ENCODE measurements at places on chromosomes 16 and 17.

DNA sequence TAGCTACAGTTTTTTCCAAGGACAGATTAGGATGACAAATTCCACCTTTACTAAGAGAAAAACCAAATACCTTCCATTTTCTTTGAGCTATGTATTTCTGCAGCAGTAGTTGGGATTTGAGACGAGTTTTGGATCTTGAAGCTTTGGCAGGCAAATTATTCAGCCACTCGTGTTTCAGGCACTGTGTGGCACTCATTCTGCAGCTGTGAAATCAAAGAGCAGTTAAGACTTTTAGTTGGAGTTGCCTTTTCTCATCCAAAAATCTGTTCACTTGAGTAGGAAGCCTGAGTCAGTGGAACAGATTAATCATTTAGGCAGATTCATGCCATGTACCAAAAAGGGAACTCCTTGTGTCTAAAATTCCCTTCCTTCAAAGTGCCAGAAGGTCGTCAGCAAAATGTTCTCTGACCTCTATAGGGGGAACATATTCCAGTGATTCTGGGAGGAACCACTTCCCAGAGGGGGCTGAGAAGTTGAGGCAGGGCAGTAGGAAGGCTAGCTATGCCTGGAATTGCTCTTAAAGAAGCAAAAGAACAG is 20.1 kb downstream of the ORC6 start:
- no peak for DNase-seq

GRCh38 chr16:14129502-14129901 is 58.4 kb downstream of the MRTFB start:
- no peak for DNase-seq

- DNase-seq: no peak
Observed at GRCh38 chr16:1790611-1791255, 2.8 kb downstream of the IGFALS start.

- no peak for DNase-seq
Observed at GRCh38 chr17:27824745-27825144, 24.4 kb upstream of the NOS2 start.

DNA sequence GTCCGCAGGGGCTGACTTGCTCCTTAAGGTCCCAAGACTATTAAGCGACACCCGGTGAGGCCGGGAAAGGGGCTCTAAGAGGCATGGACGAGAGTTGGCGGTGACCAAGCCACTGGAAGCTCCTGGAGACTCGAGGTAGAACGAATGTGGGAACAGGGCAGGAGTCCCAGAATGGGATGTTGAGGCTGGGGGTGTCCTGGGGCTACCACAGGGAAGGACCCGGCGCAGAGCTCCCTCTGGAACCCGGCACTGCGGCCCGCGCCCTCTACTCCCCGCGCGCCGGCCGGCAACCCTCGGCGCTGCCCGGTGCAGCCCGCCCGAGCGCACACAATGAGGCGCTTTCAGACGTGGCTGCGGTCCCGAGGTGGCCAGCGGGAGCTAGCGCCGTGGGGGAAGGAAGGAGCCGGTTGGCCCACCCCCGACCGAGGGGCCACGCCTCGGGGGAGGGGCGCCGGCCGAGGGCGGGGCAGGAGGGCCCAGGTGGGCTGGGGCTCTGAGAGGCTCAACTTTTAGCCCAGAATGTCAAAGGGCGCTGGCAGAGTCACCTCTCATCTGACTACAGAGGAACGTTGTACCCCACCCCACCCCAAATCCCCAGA is at the start of gene CHST6:
TSS of gene CHST6 (minus strand) at position 366 of the 599 bp plus-strand sequence. CDS start 15,613 bp downstream, outside the sequence.
- no peak for DNase-seq

DNA sequence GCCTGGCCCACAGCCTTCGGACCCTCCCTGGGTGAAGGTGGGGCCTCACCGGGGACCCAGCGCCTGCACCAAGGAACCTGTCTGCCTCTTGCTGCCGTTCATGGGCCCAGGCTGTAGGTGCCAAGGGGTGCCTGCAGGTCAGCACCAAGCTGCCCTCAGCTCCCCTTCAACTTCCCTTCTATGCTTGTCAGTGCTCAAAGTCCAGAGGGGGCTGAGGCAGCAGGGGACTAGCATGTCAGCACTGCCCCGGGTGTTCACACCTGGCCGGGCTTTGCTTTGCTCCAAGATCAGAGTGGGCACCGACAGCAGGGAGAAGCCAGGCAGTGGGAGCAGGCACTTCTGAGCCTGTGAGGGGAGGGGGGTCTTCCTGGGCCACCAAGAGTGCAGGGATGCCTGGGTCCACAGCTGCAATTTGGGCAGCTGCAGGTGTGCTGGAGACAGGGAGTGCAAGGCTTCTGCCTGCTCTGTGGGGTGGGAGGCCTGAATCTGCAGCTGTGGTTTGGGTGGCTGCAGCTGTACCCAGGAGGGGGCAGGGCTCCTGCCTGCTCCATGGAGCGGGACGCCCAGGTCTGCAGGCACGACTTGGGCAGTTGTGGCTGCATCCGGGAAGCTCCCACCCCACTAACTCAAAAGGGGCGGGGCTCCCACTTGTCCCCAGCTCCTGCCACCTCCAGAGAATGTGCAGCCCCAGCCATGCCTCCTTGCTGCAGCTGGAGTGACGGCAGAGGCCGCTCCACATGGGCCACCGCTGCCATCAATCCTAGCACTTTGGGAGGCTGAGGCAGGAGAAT is 27.6 kb upstream of the PRM1 start:
- no peak for DNase-seq

DNA sequence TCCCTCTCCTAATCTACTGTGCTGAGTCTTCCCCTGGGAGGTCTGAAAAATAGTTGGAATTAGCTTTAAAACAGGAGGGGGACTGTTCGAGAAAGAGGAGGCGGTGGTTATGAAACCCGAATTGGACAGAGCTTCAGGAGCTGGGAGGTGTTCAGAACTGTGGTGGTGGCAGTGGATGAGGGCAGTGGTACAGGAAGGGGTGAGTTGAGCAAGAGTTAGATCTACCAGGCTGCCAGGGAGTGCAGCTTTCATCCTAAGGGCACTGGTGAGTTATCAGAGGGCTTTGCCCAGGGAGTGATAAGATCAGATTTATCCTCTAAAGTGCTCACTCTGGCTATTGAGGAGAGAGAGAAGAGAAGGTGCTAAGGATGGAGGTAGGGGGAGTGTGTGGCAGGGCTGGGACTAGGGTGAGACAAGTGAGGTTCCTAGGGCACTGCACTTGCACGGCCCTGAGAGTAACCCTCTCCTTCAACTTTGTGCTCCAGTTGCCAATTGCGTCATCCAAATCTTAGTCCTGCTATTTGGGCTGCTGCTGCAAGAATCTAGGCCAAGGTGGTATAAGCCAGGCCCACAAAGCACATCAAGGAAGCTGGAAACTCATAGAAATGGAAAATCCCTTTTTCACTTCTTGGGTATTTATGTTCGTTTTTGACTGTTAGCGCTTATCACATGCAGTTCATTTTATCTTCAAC is 540.3 kb downstream of the XYLT1 start:
- DNase-seq: no peak

GRCh38 chr16:83619381-83620150 is 188.2 kb upstream of the HSBP1 start:
- DNase-seq: no peak

- DNase-seq: no peak
Observed at GRCh38 chr16:65111306-65111705, 10.6 kb downstream of the CDH11 start.

DNA sequence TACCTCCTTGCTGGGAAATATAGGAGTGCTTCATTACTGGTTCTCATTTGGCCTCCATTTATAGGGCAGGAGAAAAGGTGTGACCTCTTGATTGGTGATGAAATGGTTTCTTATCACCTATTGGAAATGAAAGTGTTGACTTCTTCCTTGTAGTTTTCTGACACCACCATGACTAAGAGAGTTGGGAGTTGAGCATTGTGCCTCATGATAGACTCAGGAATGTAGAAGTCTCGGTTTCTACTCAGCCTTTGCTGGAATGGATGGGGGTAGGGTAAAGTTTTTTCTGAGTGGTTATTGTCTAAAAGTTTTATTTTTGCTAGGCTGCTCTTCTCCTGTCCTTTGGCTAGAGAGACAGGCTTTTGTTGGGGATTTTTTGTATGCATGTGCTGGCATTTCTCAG is 117.4 kb downstream of the PHKB start:
- DNase-seq: no peak

DNA sequence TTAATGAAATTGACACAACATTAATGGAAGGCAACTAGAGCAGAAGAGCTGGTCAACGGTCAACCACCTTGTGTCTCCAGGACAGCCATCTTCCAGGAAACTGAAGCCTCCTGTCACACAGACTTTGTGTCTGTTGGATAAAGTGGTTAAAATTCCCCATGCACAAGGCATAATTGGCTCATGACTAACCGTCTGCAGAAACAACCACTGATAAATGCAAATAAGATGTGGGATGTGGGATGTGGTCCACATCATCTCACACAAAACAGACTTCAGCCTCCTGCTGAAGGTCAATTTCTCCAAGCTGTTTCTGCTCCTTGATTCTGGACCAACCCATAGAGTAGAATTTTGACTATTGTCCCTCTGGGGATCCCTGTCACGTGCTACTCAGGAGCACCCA is 26.9 kb upstream of the XYLT1 start:
- no peak for DNase-seq

- no peak for DNase-seq
Observed at GRCh38 chr17:35132099-35132498, 10.0 kb downstream of the NLE1 start.

GRCh38 chr17:12995106-12995895 is 22.5 kb downstream of the ELAC2 start:
- DNase-seq: no peak

GRCh38 chr16:28040039-28040438 is 23.5 kb downstream of the GSG1L start:
- DNase-seq: no peak

GRCh38 chr16:85936816-85937215 is 37.9 kb downstream of the IRF8 start:
- DNase-seq: no peak

DNA sequence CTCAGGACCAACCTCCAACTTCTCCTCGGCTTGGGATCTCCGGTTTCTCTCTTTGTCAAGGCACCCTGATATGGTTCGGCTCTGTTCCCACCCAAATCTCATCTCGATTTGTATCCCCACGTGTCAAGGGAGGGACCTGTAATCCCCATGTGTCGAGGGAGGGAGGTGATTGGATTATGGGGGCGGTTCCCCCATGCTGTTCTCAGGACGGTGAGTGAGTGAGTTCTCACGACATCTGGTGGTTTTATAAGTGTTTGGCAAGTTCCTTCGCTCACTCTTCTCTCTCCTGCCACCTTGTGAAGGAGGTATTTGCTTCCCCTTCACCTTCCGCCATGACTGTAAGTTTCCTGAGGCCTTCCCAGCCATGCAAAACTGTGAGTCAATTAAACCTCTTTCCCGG is 117.9 kb downstream of the SEC14L1 start:
- no peak for DNase-seq

Measured in stimulated activated naive CD4-positive, alpha-beta T cell (primary cell).